Activated CD8-positive, alpha-beta memory T cell treated with anti-CD3 and anti-CD28 coated beads, Interleukin-2, amount 10 ng/mL, durations not matched to agents 7 days and 5 days (primary cell): ENCODE measurements at places on chromosomes 12 and 14. TPM values are rescaled to one million over a fixed set of nuclear protein-coding genes. Genes with fewer than 3 reads are reported as not detected.

The CYP46A1 gene
- total RNA-seq: not detected

GRCh38 chr12:92445253-92446082 is 257.3 kb upstream of the PLEKHG7 start:
- no peaks in the 10 kb centered on the region for H3K27me3 ChIP-seq
- peaks cover 1% of the 10 kb centered on the region for H3K36me3 ChIP-seq
- H3K4me3 ChIP-seq: no peak overlapping the region
- no peak for DNase-seq

DNA sequence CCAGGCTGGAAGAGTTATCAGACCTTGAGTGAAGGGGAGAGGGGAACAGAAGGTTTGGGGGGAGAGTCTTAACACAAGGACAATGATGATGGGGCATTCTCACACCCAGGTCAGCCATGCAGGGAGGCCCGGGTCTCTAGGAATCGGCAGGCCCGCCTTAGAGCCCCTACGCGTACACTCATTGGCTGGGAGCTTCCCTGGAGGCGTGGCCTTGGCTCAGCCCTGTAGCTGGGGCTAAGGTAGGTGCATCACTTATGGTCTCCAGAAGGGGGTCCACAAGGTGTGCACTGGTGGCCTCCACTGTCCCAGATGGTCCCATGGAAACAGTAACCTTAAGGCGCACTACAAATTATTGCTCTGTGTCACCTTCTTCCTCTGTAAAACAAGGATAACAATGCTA is 660.1 kb downstream of the MED13L start:
- no peaks in the 10 kb centered on the region for H3K4me1 ChIP-seq
- no peak for DNase-seq
- H3K4me3 ChIP-seq: no peak overlapping the region
- H3K27me3 ChIP-seq: no peaks in the 10 kb centered on the region
- no peaks in the 10 kb centered on the region for H3K36me3 ChIP-seq

GRCh38 chr14:103870891-103871595 is 23.7 kb upstream of the PPP1R13B start:
- no peak overlapping the region for H3K27ac ChIP-seq
- no peaks in the 10 kb centered on the region for H3K27me3 ChIP-seq
- no peak for DNase-seq
- peaks cover 16% of the 10 kb centered on the region for H3K4me1 ChIP-seq
- H3K36me3 ChIP-seq: no peaks in the 10 kb centered on the region
- peak overlapping the region; percentile 42 for H3K4me3 ChIP-seq

- no peaks in the 10 kb centered on the region for H3K36me3 ChIP-seq
- no peak overlapping the region for H3K27ac ChIP-seq
- DNase-seq: no peak
- peaks cover 5% of the 10 kb centered on the region for H3K27me3 ChIP-seq
Observed at GRCh38 chr12:25725470-25725869, 172.4 kb upstream of the LMNTD1 start.

- H3K4me1 ChIP-seq: no peaks in the 10 kb centered on the region
- no peak for DNase-seq
- no peak overlapping the region for H3K4me3 ChIP-seq
- no peaks in the 10 kb centered on the region for H3K27me3 ChIP-seq
- H3K27ac ChIP-seq: no peak overlapping the region
- no peaks in the 10 kb centered on the region for H3K36me3 ChIP-seq
Observed at GRCh38 chr12:42794806-42795205, 205.3 kb upstream of the PRICKLE1 start.

DNA sequence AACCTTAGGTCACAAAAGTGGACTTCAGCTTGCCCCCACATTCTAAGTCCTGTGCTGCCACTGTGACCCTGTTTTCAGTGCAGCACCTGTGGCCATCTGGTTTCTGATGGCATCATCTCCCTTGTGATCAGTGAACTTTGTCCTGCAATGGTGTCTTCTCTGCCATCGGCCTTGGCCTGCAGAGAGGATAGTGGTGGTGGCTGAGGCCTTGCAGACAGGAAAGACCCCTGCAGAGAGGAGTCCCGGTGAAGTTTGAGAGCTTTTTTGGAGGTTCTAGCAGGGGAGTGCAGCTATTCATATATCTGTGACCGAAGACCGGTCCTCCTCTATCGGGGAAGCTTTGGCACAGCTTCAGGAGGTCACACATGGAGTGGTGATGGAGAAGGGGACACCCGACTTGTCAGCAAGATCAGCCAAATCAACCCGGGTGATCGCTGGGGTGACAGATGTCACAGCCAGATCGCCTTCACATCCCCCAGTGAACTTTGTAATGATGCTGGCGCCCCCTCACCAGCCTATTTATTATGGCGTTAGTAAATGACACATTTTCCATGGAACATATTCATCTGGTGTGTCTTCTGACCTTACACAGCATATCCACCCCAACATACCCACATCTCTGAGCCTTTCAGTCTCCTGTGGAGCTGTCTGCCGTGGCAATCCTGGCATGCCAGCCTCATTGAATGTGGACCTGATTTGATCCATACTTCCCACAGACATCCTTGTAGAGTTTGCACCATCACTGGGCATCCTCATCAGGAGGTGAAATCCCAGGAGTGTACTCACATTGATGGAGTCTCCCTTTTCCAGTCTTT is 136.1 kb downstream of the PAPOLA start:
- peak; percentile 28 for DNase-seq
- H3K27me3 ChIP-seq: peaks cover 8% of the 10 kb centered on the region
- H3K27ac ChIP-seq: no peak overlapping the region
- no peaks in the 10 kb centered on the region for H3K4me1 ChIP-seq
- H3K4me3 ChIP-seq: no peak overlapping the region

- H3K36me3 ChIP-seq: peaks cover 12% of the 10 kb centered on the region
- no peaks in the 10 kb centered on the region for H3K27me3 ChIP-seq
- no peak overlapping the region for H3K27ac ChIP-seq
- no peak for DNase-seq
- peaks cover 46% of the 10 kb centered on the region for H3K4me1 ChIP-seq
Observed at GRCh38 chr14:61559641-61560201, 135.6 kb upstream of the HIF1A start.

DNA sequence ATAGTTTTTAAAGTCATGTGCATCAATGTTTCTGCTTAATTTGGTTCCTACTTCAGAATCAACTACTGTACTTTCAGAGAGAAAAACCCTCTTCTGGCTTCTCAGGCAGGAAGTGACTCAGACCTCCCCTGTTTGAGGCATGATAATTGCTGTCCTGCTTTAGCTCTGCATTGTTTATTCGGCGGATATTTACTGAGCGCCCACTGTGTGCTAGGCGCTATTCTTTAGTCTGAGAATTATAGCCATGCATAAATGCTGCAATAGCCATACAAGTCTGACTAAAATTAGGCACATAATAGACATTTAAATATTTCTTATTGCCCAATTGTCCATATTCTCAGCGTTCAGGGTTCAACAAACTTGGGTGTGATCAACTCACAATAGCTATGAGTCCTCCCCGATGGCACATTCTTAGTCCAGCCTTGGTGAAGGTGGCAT is 6.1 kb upstream of the AMIGO2 start:
- H3K27ac ChIP-seq: peak overlapping the region; percentile 84
- peak; percentile 79 for DNase-seq
- H3K4me1 ChIP-seq: peaks cover 54% of the 10 kb centered on the region
- H3K36me3 ChIP-seq: peaks cover 11% of the 10 kb centered on the region
- H3K27me3 ChIP-seq: no peaks in the 10 kb centered on the region
- H3K4me3 ChIP-seq: peak overlapping the region; percentile 61

DNA sequence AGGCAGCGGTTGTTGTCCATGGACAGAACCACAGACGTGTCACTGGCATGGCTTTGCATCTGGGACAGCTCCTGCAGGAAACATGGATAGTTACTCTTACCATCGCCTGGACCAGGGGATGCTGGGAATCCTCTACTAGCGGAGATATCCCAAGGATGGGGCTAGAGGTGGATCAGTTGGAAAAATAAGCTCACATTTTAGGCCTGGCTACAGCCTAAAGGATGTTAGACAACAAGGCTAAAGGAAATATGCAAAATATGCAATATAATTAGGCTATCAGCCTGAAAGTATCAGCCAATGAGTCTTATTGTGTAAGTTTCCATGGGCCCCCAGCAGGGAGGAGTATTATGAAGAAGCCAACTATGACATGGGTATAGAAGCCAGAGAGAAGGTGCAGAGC is 5.0 kb downstream of the KRT76 start:
- no peaks in the 10 kb centered on the region for H3K4me1 ChIP-seq
- no peaks in the 10 kb centered on the region for H3K36me3 ChIP-seq

DNA sequence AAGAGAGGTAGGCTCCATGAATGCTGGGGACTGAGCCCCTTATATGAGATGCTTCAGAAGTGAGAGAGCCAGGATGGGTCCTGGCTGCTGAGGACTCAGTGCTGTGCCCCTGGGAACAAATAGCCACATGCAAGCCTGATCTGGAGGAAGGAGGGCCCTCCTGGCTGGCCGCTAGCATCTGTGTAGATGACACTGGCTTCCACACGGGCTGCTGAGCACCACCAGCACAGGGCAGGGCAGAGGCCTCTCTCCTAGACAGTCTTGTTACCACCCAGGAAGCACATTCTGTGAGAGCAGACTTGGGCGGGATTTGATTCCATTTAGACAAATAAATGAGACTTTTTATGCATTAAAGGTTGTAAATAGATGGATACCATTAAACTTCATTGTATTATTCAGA is 48.0 kb downstream of the ZNF664 start:
- H3K27ac ChIP-seq: no peak overlapping the region
- no peaks in the 10 kb centered on the region for H3K36me3 ChIP-seq
- H3K27me3 ChIP-seq: no peaks in the 10 kb centered on the region
- H3K4me1 ChIP-seq: no peaks in the 10 kb centered on the region

The PRB2 gene
- total RNA-seq: not detected

- H3K27me3 ChIP-seq: no peaks in the 10 kb centered on the region
- H3K4me1 ChIP-seq: peaks cover 33% of the 10 kb centered on the region
- peak overlapping the region; percentile 2 for H3K27ac ChIP-seq
- H3K4me3 ChIP-seq: no peak overlapping the region
Observed at GRCh38 chr12:54961190-54961589, 23.4 kb downstream of the TESPA1 start.

GRCh38 chr12:95218150-95219133 is 835 bp downstream of the VEZT start:
- H3K27ac ChIP-seq: peak overlapping the region; percentile 95
- peaks cover 28% of the 10 kb centered on the region for H3K4me1 ChIP-seq
- peaks cover 5% of the 10 kb centered on the region for H3K27me3 ChIP-seq
- DNase-seq: peak; percentile 72
- peaks cover 8% of the 10 kb centered on the region for H3K36me3 ChIP-seq

DNA sequence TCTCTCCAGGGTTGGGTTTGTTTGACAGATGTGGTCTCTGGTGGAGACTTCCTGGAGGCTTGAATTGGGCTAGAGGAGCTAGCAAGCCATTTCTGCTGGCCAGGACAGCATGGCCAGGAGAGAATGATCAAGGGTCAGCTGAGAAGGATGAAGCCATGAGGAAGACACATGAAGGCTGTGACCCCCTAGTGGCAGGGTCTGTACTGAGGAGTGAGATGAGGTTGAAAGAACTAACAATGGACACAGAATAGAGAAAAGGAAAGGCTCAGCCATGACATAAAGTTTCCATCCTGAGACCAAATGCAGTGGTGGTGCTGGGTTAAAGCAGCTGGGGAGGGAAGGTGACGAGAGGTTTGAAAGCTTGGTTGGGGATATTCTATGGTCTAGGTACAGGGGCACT is 89.9 kb downstream of the NT5DC3 start:
- H3K4me1 ChIP-seq: no peaks in the 10 kb centered on the region
- H3K36me3 ChIP-seq: no peaks in the 10 kb centered on the region
- H3K27ac ChIP-seq: no peak overlapping the region
- H3K27me3 ChIP-seq: peaks cover 16% of the 10 kb centered on the region
- H3K4me3 ChIP-seq: no peak overlapping the region
- no peak for DNase-seq

DNA sequence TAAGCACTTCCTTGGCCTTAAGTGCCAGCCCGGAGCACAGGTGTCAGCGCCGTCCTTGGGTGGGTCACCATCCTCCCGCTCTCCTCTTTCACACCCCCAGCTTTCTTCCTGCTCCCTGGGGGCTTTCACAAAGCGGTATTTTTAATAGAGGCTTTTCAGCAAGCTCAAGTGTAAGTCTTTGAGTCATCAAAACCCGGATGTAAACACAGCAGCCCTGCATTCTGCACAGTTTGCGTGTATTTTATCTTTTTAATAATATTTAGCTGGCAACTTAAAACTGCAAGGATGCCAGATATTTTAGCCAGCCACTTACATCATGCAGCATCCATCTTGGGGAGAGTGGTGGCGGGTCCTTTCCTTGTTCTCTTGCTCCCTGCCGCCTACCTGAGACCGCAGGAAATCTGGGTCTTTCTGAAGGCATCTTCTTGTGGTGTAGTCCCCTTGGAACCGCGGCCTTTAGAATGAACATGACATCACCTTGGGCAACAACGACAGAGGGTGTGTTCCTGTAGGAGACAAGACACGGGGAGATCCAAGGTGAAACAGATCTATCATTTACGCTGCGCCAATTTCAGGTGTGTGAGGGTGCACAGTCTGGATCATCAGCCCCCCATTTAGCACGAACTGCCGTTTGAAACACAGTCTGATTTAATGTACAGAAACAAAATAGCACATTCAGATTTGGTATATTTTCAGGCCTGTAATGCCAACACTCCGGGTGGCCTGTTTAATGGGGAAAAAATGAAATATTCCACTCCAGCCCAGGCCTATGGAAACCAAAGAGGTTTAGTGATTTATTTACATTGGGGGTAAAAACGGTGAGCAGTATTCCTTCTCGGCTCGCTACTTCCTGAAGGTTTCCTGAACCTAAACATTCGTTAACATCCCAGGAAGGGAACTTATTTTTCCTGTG is 12.5 kb upstream of the IRF2BPL start:
- peak overlapping the region; percentile 67 for H3K4me3 ChIP-seq
- peaks cover 88% of the 10 kb centered on the region for H3K4me1 ChIP-seq
- H3K27me3 ChIP-seq: no peaks in the 10 kb centered on the region
- no peaks in the 10 kb centered on the region for H3K36me3 ChIP-seq
- DNase-seq: no peak

The ETV6 gene
- total RNA-seq: 32.6 TPM

The CCDC184 gene
- total RNA-seq: 0.63 TPM

GRCh38 chr12:56645201-56645716 is 525 bp downstream of the ATP5F1B start:
- peak overlapping the region; percentile 95 for H3K4me3 ChIP-seq
- DNase-seq: no peak
- H3K36me3 ChIP-seq: peaks cover 43% of the 10 kb centered on the region

The GUCY2C gene
- not detected for total RNA-seq

DNA sequence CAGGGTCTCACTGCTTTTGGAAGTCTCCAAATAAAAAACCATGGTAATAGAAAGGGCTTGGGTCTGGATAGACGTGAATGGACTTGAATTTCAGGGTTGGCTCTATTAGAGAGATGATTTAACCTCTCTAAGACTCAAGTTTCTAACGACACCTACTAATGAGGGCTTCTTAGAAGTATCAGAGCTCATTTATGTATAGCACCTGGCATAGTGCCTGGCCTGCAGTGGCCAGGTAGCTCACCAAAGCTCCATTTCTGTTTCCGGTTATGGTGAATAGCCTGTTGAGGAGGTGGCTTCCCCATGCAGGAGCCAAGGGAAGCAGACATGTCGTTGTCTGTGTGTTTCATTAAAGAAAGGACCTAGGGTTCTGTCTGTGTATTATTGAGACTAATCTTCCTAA is 108.6 kb downstream of the ETV6 start:
- peaks cover 19% of the 10 kb centered on the region for H3K36me3 ChIP-seq
- H3K4me3 ChIP-seq: no peak overlapping the region
- H3K27me3 ChIP-seq: no peaks in the 10 kb centered on the region
- no peak for DNase-seq

GRCh38 chr14:22084393-22085281 is 411.0 kb upstream of the OR4E1 start:
- H3K27ac ChIP-seq: peak overlapping the region; percentile 77
- peak overlapping the region; percentile 49 for H3K4me3 ChIP-seq
- no peak for DNase-seq
- H3K27me3 ChIP-seq: no peaks in the 10 kb centered on the region
- H3K36me3 ChIP-seq: no peaks in the 10 kb centered on the region

The LHX5 gene
- total RNA-seq: not detected
